CD4-positive, alpha-beta T cell treated with Interleukin-12 subunit alpha and Interleukin-12 subunit beta, for 1 hour (primary cell): ENCODE measurements at places on chromosomes 4 and X.
A peak's percentile ranks its signal among the peaks of the same experiment; 100 is the strongest.

GRCh38 chr4:86243750-86244149 lies 116.1 kb downstream of the MAPK10 start:
- DNase-seq = no peak

- peak; percentile 23 for DNase-seq
These were observed 1.0 kb downstream of the HMGB2 start for GRCh38 chr4:173332963-173333657.

DNA sequence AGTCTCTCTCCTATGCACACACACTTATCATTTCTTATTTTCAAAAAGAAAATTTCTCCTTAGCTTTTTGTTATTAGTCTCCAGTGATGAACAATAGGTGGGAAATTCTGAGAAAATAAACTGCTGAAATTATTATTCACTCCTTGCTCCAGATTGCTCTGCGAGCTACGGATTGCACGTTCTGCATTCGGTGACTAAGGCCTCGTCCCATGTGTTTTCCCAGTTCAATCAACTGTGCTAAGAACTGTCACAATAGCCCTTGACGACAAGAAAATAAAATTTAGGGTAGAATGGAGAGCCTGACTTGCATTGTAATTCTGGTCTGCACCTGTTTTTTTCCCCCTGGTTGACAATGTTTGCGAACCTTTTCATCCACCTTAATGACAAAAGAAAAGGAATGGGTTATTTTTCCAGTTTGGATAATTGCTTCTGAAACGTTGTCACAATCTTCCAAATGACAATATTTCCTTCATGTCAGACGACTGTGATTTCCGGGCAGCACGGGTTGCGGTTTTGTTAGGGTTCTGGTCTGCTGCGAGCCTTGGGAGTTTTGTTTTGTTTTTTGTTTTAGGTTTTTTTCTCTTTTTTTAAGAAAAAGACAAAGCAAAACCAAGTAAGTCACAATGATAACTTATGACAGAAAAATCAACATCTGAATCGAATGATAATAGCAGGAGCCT lies 124.5 kb upstream of the NOCT start:
- no peak for DNase-seq

- DNase-seq = no peak
These were observed 3.2 kb upstream of the FGF2 start for GRCh38 chr4:122823476-122823875.

DNA sequence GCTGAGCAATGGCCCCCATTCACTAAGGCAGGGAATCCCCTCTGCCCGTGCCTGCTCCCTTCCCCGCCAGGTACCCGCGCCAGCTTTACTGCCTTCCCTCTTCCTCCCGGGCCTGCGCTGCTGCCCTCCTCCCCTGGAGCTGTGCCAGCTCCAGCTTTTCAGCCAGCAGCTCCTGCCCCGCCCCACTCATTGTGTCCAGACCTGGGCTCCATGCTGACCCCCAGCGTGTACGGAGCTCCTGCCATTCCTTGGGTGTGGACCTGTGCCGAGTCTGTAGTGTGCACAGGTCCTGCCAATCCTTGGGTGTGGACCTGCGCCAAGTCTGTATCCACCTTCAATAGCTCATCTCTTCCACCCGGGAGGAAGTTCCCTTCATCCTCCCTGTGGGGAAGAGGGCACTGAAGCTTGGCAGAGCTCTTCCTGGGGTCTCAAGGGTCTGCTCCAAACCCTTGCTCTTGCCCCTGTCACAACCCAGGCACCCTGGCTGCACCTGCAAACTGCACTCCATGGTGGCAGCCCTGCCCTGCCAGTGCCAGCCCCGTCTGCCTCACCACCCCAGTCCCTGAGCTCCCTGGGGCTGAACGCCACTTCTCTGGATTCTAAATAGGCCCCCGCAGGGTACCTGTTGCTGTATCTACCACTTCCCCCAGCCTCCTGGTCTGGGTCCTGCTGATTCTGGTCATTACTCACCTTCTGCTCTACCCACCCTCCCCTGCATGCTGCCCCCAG lies 63.9 kb downstream of the TRMT44 start:
- DNase-seq = no peak

DNA sequence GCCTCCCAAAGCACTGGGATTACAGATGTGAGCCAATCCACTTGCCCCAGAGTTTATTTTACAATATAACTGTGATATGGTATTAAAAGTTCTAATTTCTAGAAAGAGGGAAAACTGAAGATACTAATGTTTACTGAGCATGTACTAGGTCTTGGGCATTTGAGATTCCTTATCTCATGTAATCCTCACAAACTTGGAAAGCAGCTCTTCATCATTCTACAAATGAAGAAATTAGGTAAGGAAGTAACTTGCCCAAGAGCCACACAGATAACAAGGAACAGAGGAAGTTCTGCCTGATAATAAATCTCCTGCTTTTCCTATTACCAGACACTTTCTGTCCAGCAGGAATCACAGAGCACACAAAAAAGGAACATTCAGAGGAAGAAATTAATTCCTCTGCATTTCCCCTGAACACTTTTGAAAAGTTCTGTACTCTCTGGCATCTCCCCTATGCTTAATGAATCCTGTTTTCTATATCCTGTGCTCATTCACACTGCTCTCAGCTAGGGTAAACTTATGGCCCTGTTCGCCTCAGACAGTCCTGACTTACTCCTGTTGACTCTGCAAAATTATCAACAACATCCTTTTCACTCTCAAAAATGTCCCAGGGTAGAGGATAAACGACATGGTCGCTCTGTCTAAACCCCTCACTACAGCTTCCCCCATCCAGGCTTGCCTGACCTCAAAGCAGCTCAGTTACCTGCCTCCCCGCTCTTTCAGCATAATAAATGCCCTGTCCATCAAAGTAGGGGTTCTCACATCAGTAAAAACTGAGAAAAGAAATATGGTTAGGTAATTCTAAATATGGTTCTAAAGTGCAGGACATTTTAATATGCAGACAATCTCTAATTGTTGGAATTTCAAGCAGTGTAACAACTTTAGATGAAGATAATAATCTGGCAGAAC lies 13.6 kb downstream of the SH3RF1 start:
- DNase-seq = no peak

DNA sequence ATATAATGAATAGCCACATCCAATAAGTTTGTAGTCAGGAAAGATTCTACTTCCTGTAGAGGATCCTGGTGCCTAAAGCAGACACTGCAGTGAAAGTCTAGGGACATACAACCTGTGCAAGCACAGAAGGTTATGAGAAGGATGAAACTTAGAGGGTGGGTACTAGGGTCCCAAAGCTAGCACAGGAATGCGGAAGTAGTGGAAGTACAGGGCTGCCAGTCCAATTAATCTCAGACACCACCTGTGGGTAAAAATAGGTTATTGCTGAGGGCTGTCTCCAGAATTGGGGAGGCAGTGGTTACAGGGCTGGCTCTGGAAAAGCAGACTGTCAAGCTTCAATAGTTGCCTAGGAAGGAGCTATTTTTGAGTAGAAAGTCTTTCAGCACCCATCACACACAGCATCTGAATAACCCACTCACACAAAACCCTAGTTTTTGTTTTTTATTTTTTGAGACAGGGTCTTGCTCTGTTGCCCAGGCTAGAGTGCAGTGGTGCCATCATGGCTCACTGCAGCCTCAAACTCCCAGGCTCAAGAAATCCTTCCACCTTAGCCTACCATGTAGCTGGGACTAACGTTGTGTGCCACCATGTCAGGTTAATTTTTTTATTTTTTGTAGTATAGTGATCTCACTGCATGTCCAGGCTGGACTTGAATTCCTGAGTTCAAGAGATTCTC lies 50.8 kb upstream of the ELF2 start:
- peak; percentile 12 for DNase-seq

DNA sequence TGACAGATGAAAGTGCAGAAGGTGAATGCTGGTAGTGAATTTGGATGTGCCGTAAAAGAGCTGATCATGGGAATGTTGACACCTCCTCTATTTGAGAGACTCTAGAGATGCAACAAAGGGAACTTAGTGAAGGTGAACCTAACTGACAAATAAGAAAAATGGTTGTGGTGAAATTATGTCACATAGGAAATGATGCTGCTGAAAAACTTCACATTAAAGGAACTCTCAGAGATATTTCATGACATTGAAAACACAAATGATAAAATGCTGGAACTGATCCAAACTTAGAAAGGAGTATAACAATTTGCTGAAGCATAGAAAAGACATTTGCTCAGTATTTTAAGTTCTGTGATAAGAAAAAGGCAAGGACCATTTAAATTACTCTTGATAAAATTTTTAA lies 31.9 kb downstream of the MGAT4D start:
- no peak for DNase-seq

DNA sequence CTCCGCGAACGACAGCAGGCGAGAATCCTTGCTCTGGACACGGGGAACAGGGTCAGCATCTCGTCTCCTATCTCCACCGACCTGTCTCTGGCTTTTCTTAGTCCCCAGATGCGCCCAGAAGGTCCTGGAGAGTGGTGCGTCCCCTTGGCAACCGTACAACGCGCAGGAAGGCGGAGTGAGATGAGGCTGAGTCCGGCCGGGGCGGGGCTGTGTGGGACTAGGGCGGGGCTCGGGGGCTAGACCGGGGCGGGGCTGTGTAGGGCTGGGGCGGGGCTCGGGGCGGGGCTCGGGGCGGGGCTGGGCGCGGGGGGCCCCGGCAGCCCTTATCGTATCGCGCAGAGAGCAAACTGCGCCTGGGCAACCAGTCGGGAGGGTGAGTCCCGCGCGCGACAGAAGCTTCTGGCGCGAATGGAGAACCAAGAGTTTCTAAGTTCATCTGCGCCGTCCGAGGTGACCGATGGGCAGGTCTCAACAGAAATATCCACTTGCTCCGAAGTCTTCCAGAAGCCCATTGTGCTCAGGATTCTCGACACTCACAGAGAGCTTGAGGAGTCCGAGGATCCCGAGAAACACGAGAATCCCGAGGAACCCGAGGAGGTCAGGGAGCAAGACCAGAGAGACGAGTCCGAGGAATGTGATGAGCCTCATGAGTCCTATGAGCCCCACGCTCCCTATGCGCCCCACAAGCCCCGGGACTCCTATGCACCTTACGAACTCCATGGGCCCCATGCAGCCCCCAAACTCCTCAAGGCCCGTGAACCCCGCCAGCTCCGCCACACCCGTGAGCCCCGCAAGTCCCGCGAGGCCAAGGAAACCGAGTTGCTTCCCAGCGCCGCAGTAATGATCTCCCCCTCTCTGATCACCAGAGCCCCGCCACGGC lies 24.9 kb downstream of the ARL9 start:
- peak; percentile 85 for DNase-seq

DNA sequence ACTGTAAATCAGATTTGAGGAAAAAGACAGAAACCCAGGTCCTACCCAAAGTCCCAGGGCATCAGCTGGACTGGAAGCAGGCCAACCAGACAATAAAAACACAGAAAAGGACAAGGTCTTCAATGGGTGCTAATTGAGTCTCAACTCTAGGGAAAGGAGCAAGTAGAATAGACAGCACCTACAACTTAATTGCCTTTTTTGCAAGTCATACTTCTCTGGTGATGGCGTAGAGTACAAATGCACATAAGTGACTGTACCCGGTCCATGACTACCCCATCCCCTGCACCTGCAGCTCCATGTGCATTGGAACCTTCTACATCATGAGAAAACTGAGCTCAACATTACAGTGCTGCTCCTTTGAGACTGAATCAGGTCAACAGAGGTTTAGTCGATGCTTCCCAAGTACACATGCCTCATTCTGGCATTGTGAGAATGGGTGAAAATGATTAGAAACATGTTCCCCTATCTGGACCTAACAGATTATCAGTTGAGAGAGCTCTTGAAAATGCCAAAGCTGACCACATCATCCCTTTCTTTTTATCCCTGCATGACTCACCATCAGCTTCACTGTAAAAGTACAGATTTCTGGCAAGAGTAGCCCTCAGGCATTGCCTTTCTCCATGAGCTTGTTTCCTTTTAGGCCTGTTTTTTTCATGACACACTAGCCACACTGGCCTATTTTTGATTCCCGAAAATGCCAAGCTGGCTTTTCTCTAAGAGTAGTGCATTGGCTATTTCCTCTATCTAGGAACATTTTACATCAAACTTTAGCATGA lies 298.3 kb downstream of the HS3ST1 start:
- no peak for DNase-seq

DNA sequence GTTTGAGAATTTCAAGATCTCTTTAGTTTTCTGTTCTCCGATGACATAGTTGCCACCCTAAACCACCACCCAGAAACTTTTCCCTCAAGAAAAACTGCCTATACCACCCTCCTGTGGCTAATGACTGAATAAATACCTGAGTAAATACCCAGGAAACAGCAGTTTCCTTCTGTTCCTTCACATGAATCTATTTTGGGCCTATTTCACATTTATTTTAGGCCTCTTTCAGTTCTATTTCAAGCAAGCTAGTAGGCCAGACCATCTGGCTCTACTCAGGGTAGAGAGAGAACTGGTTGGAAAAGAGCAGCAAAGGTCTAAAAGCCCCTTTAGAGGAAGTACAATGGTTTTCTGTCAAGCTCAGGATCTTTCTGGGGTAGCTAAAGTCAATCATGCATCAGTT lies 23.4 kb downstream of the ARHGEF9 start:
- peak; percentile 25 for DNase-seq

- no peak for DNase-seq
These were observed 350.8 kb upstream of the CASK start for GRCh38 chrX:42274151-42274550.

DNA sequence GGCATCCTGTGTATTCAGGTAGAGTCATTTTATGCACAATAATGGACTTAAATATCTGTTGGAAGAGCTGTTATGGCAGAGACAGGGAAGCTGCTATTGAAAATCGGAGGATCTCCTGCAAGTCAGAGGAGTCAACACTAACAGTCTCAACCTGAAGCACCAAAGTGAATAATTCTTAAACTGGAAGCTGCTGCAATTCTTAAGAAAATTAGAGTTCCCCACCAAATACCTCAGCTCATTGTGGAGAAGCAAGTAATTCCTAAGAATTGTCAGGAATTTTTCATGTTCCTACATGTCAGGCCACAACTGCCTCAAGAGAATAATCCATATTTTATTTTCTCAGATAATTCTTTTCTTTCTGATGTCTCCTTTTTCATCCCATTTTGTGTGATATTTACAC lies 892.6 kb upstream of the LCORL start:
- DNase-seq = no peak

- no peak for DNase-seq
These were observed 891.1 kb upstream of the HS3ST1 start for GRCh38 chr4:12319765-12320164.

GRCh38 chrX:44088510-44089144 lies 115.4 kb upstream of the NDP start:
- no peak for DNase-seq

- DNase-seq = no peak
These were observed 1490.1 kb upstream of the IGFBP7 start for GRCh38 chr4:58600290-58600689.

GRCh38 chr4:172794307-172794703 lies 374.3 kb upstream of the GALNT7 start:
- no peak for DNase-seq

DNA sequence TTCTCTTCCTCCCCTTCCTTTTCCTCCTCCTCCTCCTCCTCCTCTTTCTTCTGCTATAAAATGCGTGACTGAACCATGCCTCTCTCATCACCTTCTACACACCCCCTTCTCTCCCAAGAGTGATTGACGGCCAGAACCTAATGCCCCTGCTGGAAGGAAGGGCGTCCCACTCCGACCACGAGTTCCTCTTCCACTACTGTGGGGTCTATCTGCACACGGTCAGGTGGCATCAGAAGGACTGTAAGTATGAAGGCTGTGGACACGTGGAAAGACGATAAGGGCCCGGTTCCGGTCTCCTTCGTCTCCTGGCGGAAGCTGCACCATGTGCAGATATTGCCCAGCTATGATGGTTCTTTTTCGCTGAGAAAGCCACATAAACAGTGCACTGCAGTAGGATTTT lies 12.1 kb upstream of the ARSF start:
- no peak for DNase-seq
